Activated CD4-positive, alpha-beta T cell treated with anti-CD3 and anti-CD28 coated beads, Interleukin-2, amount 10 ng/mL, durations not matched to agents 24 days and 14 days (primary cell): ENCODE measurements at places on chromosomes 11 and 22. TPM values are rescaled to one million over a fixed set of nuclear protein-coding genes. Genes with fewer than 3 reads are reported as not detected.

GRCh38 chr22:49052560-49052959, 775.1 kb downstream of the BRD1 start:
- no peaks in the 10 kb centered on the region for H3K27me3 ChIP-seq
- no peaks in the 10 kb centered on the region for H3K36me3 ChIP-seq
- peak overlapping the region; percentile 88 for H3K4me3 ChIP-seq
- no peaks in the 10 kb centered on the region for H3K4me1 ChIP-seq
- peak overlapping the region; percentile 88 for H3K27ac ChIP-seq

DNA sequence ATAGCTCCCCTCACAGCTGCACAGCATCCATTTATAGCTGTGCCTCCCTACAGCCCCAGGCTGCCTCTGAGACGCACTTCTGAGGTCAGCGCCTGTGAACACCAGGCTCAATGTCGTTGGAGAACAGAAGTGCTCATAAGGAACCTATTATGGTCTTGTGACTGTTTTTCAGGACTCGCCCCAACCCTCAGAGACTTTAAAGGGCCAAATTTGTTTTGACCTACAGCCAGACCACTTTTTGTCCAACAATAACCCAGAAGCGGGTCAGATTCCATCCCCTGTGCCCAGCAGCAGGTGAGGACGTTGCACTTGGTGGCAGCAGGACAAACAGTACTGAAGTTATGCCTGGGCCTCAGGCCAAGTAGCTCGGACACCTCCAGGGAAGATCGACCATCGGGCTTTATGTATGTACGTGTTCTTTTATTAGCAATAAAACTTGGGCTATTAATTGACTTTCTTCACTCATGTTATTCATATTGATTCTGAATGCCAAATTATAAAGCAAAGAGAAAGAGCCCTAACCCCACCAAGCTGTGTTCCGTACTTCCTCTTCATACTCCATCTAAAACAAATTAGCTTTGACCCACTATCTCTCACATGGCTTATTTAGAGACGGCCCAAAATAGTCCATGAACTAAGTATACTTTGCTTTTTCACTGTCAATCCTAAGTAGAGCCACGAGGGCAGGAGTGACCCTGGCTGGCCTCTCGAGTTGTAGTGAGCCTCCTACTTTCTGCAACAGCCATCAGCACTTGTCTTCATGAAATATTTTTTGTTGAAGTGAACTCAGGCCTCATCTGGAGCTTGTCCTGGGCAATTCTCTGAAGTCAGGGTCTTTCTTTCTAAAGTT, 92.3 kb upstream of the PAX6 start:
- no peak for DNase-seq
- no peak overlapping the region for H3K4me3 ChIP-seq
- H3K27me3 ChIP-seq = no peaks in the 10 kb centered on the region
- H3K4me1 ChIP-seq = no peaks in the 10 kb centered on the region

Gene FERMT3
- 200 and 213 TPM in 2 replicates for total RNA-seq

DNA sequence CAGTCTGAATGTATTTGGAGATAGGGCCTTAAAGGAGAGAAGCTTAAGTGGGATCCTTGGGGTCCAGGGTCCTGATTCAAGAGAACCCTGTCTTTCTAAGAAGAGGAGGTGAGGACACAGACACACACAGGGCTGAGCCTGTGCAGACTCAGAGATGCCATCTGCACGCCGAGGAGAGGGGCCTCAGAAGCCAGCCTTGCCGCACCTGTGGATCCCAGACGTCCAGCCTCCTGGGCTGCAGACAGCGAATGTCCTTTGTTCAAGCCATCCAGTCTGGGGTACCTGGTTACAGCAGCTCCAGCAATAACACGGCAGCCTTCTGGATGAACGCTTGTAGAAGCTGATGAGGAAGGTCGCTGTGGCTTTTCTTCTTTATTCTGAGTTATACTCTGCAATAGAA, 1086.1 kb downstream of the BRD1 start:
- H3K27me3 ChIP-seq = no peaks in the 10 kb centered on the region
- H3K27ac ChIP-seq = no peak overlapping the region
- H3K4me1 ChIP-seq = no peaks in the 10 kb centered on the region
- no peak for DNase-seq

Gene DGCR6L
- total RNA-seq = 37.2 TPM in 2 replicates

Gene MS4A6A
- 0.28 TPM in 1 of 2 replicates, not detected in the other for total RNA-seq

DNA sequence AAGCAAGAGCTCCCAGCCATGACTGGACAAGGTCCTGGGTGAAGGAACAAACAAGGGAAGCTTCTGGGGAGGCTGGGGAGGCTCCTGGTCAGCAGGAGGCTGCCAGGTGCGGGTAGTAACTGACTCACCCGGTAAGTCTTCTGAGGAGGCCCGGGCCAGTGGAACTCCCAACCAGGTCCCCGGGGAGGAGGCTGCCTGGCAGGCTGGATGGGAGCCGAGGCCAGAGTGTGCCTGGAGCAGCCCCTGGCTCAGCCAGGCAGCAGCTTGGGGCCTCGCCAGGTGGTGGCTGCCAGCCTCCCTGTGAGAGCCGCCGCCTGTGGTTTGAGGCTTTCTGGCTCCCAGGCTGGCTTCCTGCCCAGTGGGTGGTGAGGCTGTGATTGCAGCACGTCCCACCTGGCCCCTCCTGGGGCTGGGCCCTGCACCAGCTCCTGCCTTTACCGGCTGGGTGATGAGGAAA, 46.2 kb downstream of the IGF2 start:
- H3K27ac ChIP-seq = no peak overlapping the region
- no peak overlapping the region for H3K4me3 ChIP-seq
- H3K4me1 ChIP-seq = no peaks in the 10 kb centered on the region
- peaks cover 5% of the 10 kb centered on the region for H3K27me3 ChIP-seq

DNA sequence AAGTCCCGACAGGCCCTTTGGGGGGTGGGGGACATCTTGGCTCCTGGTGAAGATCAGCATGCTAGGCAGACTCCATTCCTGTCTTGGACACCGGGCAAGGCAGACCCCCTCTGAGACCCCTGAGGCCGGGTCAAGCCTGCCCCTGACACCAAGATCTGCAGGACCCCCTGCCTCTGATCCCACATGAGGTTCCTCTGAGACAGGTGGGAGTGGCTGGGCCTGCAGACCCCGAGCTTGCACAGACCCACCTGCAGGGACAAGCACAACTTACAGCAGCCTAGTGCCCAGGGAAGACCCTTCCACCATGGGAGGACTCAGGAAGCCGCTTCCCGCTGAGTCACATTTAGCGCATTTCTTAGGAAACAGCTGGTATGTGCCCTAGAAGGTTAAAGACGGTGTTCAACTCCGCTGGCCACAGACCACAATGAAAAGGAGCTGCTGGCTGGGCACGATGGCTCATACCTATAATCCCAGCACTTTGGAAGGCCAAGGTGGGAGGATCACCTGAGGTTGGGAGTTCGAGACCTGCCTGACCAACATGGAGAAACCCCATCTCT, 15.5 kb downstream of the ARVCF start:
- DNase-seq = no peak
- H3K4me1 ChIP-seq = no peaks in the 10 kb centered on the region
- no peaks in the 10 kb centered on the region for H3K36me3 ChIP-seq
- peaks cover 18% of the 10 kb centered on the region for H3K27me3 ChIP-seq
- no peak overlapping the region for H3K27ac ChIP-seq

Gene AP2A2
- total RNA-seq = 51.4 and 53.8 TPM in 2 replicates

GRCh38 chr11:61418136-61418535, 11.6 kb downstream of the CPSF7 start:
- no peaks in the 10 kb centered on the region for H3K27me3 ChIP-seq
- no peak for DNase-seq
- no peak overlapping the region for H3K4me3 ChIP-seq
- H3K36me3 ChIP-seq = peaks cover 85% of the 10 kb centered on the region
- peaks cover 47% of the 10 kb centered on the region for H3K4me1 ChIP-seq

DNA sequence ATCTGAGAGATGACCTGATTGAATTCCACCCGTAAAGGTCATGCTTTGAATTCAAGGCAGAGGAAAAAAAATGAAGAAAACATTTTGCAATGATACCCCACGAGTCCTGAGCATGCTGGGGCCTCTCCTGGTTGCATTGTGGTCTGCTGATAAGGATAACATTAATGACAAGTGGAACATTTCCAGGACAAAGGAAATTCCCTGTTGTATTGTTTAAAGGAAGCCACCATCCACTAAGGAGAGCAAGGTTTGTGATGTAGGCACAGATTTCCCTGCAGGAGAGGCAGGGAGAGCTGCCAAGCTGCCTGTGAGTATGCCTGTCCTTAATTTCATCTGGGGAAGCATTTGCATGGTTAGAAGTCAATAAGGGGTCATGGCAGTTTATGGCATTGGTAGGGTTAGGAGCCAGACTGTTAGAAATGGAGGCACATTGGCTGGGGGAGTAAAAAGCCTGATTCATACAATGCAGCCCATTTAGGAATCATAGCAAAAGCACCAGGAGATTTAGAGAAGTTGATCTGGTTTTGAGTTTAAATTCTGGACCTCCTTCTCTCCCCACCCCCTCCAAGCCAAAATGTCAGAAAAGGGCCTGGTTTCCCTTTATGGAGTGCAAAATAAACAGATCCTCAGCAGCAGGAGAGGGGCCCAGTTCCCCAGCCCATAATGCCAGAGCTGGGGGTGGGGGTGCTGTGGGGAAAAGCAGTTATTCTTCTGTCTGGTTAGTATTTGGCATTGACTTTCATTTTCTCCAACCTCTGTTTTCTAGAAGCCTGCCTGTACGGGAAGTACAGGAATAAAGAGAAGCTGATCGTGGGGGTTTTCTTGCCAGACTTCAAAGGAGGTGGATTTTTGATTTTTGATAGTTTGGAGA, 22.1 kb downstream of the FLI1 start:
- DNase-seq = peak; percentile 78
- H3K4me1 ChIP-seq = peaks cover 84% of the 10 kb centered on the region
- H3K27ac ChIP-seq = peak overlapping the region; percentile 93
- no peaks in the 10 kb centered on the region for H3K27me3 ChIP-seq
- H3K4me3 ChIP-seq = peak overlapping the region; percentile 68

DNA sequence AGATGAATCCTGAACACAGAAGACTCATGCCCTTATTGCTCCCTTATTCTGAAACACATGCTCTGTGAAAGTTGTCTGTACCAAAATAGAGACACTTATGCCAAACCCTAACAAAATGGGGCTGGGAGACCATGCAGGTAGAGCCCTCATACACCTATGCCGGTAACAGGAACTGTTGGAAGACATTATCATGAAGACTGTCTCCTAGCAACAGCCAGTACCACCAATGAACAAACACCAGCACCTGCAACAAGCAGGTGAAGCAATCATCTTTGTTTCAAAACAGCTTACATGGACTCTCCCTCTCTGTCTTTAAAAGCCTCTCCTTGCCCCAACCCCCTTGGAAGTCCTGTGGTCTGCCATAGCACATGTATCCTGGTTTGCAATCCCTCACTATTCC, 17.2 kb downstream of the SLC5A4 start:
- H3K36me3 ChIP-seq = no peaks in the 10 kb centered on the region
- no peak overlapping the region for H3K4me3 ChIP-seq
- no peak for DNase-seq
- no peaks in the 10 kb centered on the region for H3K4me1 ChIP-seq

- peaks cover 15% of the 10 kb centered on the region for H3K36me3 ChIP-seq
- H3K4me1 ChIP-seq = peaks cover 30% of the 10 kb centered on the region
- H3K4me3 ChIP-seq = no peak overlapping the region
- no peak for DNase-seq
- no peak overlapping the region for H3K27ac ChIP-seq
Observed at GRCh38 chr22:49973018-49973961, 12.7 kb downstream of the PIM3 start.

- no peaks in the 10 kb centered on the region for H3K36me3 ChIP-seq
- H3K4me3 ChIP-seq = no peak overlapping the region
- H3K27me3 ChIP-seq = no peaks in the 10 kb centered on the region
- no peak overlapping the region for H3K27ac ChIP-seq
Observed at GRCh38 chr11:130738611-130739010, 177.7 kb downstream of the SNX19 start.

Gene ALDH3B1
- not detected in 2 replicates for total RNA-seq

Gene BCL2L13
- total RNA-seq = 34.0 and 39.6 TPM in 2 replicates

Gene ALX4
- total RNA-seq = not detected in 2 replicates

GRCh38 chr11:47004595-47005033, 68.1 kb downstream of the CSTPP1 start:
- peak overlapping the region; percentile 5 for H3K27ac ChIP-seq
- DNase-seq = no peak
- no peak overlapping the region for H3K4me3 ChIP-seq
- no peaks in the 10 kb centered on the region for H3K27me3 ChIP-seq

DNA sequence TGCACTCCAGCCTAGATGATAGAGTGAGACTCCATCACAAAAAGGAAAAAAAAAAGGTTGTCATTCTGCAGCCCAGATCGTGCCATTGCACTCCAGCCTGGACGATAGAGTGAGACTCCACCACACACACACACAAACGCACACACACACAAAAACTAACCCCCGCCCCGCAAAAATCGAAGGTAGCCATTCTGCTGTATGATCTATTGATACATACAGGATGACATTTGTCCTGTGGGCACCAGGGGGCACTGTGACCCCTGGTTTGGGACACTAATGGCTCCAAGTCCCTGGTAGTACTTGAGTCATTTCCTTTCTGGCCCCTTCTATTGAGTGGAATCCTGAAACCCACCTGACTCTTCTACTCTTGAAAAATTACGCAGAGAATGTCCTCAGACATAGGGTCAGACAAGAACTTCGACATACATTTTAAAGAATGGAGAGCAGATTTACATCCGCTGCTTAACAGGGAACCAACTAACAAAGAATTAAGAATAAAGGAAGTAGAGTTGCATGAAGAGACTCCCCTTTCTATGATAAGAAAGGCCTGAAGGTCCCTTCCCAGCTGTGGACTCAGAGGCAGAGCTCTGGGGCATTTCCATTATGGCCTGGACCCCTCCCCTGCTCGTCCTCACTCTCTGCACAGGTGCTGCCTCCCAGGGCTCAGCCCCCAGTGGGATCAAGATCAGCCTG, 35.0 kb upstream of the PRAME start:
- H3K27ac ChIP-seq = peak overlapping the region; percentile 36
- H3K27me3 ChIP-seq = peaks cover 18% of the 10 kb centered on the region
- peaks cover 2% of the 10 kb centered on the region for H3K4me1 ChIP-seq
- H3K36me3 ChIP-seq = no peaks in the 10 kb centered on the region
- DNase-seq = peak; percentile 86

GRCh38 chr11:1153951-1154493, 3.7 kb upstream of the MUC5AC start:
- no peaks in the 10 kb centered on the region for H3K36me3 ChIP-seq
- peaks cover 3% of the 10 kb centered on the region for H3K27me3 ChIP-seq
- H3K4me3 ChIP-seq = no peak overlapping the region
- H3K27ac ChIP-seq = no peak overlapping the region

Gene OR51B5
- total RNA-seq = not detected in 2 replicates

Gene ZNF195
- 39.4 and 44.0 TPM in 2 replicates for total RNA-seq

DNA sequence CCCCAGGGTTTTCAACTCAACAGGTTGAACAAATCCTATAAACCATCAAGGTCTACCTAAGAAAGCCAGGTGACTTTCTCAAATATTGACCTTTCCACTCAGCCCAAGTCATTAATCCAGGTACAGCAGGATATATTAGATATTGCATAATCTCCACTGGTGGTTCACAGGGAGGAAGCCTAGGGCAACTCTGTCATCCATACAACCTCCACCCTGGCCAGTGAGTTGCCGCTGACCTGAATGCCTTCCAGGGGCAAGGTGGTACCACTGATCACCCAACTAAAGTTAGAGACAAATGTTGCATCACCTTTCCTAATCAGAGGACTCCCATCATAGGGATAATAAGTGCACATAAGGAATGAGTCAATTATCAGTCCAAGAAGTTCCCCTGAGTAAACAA, 22.9 kb downstream of the GUCD1 start:
- H3K4me3 ChIP-seq = no peak overlapping the region
- no peaks in the 10 kb centered on the region for H3K36me3 ChIP-seq
- H3K4me1 ChIP-seq = no peaks in the 10 kb centered on the region
- H3K27ac ChIP-seq = no peak overlapping the region
